ENCODE measurements at places on chromosomes 7 and 10.

GRCh38 chr10:3542185-3542611, 242.8 kb downstream of the KLF6 start:
- DNase-seq = no peak

DNA sequence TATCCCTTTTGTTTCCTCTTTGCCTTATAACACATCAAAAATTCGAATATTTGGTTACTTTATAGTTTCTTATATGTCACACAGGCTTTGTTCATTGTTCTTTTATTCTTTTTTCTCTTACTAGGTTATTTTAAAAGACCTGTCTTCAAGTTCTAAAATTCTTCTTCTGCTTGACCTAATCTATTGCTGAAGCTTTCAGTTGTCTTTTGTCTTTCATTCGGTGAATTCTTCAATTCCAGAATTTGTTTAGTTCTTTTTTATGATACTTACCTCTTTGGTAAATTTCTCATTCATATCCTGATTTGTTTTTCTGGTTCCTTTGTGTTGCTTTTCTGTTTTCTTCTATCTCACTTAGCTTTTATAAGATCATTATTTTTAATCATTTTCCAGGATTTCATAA, 188.4 kb downstream of the ZEB1 start:
- no peak for DNase-seq

DNA sequence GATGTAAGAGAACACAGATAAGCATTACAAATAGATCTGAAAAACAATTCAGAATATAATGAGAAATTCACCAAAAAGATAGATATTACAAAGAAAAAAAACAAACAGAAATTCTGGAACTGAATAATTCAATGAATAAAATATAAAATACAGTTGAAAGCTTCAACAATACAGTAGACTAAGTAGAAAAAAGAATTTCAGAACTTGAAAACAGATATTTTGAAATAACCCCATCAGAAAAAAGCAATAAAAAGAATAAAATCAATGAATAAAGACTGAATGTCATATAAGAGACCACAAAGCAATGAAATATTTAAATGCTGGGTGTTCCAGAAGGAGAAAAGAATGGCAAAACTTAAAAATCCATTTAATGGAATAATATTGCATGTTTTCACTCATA, 611.4 kb upstream of the GHITM start:
- no peak for DNase-seq

DNA sequence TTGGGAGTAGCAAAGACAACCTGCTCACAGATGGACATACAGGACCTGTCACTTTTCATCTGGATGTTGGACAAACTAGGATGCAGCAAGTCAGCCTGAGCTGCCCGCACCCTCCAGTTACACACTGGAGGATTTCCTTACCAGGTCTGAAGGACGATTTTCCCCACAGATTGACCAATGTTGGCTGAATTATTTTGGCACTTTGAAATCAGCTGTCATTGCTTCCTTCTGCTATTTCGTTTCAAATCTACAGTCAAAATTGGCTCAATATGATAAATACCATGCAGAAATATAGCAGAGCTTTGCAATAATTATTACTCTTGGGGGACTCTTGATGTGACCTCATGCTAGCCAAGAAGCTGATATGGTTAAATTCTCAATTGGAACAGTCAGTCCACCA, 2.5 kb downstream of the CLRN3 start:
- no peak for DNase-seq

- DNase-seq = no peak
Measured at GRCh38 chr10:119159332-119159731, 6.2 kb downstream of the SFXN4 start.

Data from DMS79 treated with DMSO at 0.1 percent for 48 hours (cell line).